ENCODE measurements at places on chromosomes 2 and 18.

GRCh38 chr18:49001111-49001510 lies 50.3 kb upstream of the SMAD7 start:
- no peak for DNase-seq

- no peak for DNase-seq
Observed at GRCh38 chr2:102480285-102481195, 7.5 kb downstream of the SLC9A4 start.

DNA sequence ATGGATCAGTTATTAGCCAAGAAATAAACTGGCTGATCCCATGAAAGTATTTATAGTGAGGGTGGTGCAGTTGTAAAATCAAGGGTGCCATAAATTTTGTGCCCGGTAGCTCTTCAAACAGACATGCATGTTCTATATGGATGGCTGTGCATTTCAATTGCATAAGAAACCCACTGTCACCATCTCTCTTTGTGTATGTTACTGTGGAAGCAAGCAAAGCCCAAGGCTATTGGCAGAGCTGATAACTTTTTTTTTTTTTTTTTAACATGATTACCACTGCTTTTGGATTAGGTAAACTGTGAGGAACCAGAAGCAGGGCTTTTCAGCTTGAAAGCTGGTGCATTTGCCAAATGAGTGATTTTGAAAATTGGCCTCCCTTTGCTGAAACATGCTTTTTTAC lies 332.6 kb downstream of the SOX11 start:
- DNase-seq: no peak

GRCh38 chr2:219851801-219852481 lies 224.5 kb downstream of the SLC4A3 start:
- no peak for DNase-seq

All from NCI-H2107 (cell line).